ENCODE measurements at places on chromosomes 5 and 9.

DNA sequence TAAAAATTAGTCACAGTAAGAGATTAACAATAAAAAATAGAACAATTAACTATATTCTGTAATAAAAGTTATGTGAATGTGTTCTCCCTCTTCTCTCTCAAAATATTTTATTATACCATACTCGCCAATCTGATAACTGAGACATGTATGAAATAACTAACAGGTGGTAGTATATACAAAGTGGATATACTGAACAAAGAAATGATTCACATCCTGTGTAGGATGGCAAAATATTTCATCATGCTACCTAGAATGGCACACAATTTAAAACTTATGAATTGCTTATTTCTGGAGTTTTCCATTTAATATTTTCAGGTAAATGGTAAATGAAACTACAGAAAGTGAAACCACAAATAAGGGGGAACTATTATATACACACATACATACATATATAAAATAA is 152.5 kb downstream of the RNF180 start:
- no peak for DNase-seq

DNA sequence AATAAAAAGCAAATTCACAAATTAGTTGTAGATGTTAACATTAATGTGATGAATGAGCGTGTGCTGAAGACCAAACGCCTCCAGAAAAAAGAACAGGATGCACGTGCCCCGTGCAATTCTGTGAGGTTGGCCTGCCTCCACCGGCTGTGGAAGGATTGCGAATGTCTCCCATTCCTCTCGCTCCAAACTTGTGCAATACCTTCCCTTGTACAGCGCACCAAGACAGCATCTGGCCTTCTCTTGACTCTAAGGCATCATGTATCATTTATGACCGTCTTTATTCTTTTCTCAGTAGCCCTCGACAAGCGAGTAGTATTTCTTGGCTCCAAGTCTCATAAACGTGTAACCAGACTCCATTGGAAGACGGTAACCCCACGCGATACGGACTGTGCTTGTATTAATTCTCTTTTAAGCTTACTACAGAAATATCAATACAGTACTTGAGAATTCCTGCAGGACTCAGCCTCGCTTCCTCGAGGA is 1.5 kb upstream of the TESK1 start:
- DNase-seq: peak; percentile 27

- no peak for DNase-seq
Measured at GRCh38 chr5:66724349-66725139, 128.4 kb downstream of the MAST4 start.

DNA sequence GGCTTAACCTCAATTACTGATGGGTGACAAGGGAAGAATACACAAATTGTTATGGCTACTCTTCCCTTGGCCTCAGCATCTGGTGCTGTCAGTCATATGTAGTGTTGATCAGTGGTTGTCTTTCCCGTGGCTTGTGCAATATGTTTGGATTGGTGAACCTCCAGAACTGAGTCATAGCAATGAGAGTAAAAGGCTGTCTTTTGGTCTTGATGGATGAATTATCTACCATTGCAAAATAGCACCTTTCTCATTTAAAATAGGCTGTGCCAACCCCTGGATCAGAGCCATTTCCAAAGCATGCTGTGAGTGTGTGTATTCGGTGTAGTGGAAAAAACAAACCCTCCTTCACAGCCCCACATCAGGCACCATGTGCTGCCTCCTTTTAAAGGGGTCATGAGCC is 14.6 kb upstream of the F2R start:
- DNase-seq: no peak

- no peak for DNase-seq
Measured at GRCh38 chr5:174750711-174751110, 26.3 kb downstream of the MSX2 start.

DNA sequence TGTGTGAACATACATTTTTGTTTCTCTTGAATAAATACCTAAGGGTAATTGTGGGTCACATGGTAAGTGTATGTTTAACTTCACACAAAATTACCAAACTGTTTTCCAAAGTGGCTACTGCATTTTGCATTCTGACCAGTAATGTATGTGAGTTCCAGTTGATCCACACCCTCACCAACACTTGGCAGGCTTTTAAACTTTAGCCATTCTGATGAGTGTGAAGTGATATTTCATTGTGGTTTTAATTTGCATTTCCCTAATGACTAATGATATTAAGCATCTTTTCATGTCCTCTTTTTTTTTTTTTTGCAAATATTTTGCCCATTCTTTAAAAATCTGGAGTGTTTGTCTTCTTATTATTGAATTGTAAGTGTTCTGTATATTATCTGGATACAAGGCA is 53.5 kb upstream of the MAST4 start:
- no peak for DNase-seq

GRCh38 chr5:159345336-159345735 is 15.0 kb upstream of the IL12B start:
- DNase-seq: no peak

- no peak for DNase-seq
Measured at GRCh38 chr5:81516091-81516490, 122.2 kb upstream of the ACOT12 start.

- no peak for DNase-seq
Measured at GRCh38 chr9:80218328-80218727, 646.6 kb downstream of the TLE4 start.

DNA sequence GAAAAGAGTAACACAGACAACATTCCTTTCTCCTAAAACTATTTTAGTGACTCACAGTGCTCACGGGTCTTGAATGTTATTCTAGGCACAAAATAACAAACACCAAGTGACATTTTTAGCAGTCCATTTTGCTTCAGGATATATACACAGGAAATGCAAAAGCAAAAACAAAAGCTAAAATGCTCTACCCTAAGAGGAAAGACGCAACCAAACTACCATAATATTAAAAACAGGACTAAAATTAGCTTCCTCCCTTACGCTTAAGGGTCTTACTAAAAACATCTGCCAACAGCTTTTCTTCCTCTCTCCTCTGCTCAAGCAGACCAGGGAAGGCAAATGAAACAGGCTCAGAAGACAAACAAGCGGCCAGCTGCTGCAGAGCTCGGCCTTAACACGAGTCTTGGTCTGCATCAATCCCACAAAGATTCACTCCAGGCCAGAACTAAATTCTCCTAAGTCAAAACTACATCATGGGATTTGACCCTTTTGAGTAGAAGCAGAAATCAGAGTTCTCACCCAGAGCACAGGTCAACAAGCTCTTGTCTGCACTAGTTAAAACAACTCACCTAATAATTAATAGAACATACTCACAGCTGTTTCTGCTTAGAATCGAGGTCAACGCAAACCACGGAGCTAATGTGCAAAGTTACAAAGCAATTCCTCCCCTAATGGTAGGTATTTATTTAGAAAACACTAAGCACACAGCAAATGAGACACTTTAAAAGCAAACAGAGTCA is 62.3 kb downstream of the RAPGEF1 start:
- DNase-seq: no peak

DNA sequence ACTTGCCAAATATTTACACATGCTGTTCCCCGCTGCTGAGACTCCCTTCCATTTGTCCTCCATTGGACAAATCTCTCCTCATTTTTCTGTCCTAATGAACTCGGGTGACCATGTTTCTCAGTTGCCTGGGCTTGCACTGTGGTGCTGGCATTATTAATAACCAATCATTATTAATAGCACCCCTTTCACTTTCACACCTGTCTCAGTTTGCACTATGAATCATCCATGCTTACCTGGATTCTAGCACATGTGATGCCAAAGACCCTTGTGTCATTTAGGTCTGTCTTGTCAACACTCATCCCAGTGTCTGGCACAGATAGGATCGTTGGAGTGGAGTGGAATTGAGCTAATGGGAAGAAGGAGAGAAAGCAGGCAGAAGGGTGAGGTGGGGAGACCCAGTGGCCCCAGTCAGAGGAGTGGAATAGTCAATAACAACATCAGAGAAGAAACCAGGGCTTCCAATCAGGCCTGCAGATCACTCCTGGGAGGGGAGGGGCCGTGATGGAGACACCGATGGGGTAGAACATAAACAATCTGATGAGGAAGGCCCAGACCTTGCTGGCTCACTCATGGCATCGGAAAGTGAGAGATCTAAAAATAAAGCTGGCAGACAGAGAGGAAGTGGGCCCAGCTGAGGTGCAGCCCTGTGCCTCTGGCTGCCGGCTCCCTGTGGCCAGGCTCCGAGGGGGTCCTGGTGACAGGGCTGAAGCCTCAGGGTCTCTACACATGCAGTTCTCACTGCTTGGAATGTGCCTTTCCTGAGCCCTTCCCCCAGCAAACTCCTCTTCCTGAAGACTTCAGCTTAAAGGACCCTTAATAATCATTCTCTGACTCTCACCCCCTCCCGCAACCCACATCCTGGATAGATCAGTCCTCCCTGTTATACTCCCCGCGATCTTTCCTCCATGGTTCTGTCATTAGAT is 33.5 kb upstream of the CRB2 start:
- peak; percentile 42 for DNase-seq

DNA sequence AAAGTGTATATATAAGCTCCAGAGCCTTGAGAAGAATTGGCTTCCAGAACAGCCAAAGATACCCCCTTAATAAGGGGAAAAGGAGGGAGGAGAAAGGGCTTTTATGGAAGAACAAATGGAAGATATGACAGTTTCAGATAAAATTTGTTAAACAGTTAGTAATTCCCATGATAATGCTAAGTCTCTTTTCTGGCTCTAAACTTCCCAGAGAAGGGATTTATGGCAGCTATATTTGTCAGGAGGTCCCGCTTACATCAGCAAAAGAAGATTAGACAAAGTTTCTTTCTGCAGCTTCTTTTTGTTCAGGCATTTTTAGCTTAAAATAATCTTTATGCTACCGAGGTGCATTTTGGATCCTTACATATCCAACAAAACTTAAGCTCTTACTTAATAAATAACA is 14.3 kb upstream of the SLC36A3 start:
- DNase-seq: no peak

GRCh38 chr9:95307538-95307937 is 10.0 kb downstream of the FANCC start:
- no peak for DNase-seq

DNA sequence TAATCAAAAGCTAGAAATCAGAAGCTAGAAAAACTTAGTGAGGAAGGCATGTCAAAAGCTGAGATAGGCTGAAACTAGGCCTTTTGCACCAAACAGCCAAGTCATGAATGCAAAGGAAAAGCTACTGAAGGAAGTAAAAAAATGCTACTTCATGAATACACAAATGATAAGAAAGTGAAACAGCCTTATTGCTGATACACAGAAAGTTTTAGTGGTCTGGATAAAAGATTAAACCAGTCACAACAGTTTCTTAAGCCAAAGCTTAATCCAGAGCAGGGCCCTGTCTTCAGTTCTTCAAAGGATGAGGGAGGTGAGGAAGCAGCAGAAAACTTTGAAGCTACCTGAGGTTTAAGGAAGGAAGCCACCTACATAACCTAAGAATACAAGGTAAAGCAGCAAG is 102.5 kb upstream of the SH3GL2 start:
- DNase-seq: no peak

DNA sequence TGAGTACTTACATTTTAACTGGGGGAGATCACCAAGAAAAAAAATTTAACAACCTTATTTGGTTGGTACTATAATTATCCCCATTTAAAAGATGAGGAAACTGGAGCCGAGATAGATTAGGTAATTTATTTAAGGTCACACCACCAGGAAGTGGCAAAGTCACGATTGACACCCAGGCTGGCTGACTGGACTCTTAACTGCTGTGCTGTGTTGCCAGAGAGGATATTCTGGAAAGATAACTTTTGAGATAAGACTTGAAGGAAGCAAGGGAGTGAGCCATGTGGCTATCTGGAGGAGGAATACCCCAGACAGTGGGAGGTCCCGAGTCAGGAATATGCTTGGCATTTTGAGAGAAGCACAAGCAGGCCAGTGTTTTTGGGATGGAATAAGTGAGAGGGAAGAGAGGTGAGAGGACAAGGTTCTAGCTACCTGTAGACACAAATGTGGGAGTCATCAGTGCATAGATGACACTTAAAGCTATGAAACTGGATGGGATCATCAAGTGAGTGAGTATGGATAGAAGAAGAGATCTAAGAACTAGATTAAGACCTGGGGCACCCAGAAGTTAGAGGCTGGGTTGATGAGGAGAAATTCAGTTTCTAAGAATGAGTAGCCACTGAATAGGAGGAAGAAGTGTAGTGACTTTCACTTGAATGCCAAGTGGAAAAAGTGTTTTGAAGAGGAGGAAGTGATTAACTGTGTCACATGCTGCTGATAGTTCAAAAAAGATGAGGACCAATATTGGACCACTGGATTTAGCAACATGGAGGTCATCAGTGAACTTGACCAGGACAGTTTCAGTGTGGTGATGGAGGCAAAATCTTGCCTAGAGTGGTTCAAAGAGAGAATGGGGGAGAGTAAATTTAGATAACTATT is 25.6 kb downstream of the PDE8B start:
- DNase-seq: no peak

- peak; percentile 17 for DNase-seq
Measured at GRCh38 chr9:133955821-133956411, 36.2 kb downstream of the VAV2 start.

DNA sequence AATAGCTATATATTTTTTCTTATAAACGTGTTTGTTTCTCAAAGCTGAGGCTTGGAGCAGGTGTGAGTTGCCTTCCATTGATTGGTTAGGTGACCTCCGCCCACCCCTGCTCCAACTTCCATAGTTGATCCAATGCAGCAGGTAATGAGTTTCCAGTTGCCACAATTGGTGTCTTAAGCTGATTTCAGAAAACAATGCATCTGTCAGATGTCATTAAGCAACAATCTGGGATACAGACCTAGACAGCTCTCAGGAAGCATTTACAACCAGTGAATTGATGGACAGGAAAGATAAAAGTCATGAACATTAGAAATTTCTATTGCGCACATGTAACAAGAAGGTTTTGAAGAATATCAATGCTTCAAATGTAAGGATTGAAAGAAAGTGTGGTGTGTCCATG is 510.5 kb downstream of the SEMA5A start:
- DNase-seq: no peak

GRCh38 chr5:132313366-132313765 is 19.2 kb downstream of the SLC22A4 start:
- DNase-seq: no peak

DNA sequence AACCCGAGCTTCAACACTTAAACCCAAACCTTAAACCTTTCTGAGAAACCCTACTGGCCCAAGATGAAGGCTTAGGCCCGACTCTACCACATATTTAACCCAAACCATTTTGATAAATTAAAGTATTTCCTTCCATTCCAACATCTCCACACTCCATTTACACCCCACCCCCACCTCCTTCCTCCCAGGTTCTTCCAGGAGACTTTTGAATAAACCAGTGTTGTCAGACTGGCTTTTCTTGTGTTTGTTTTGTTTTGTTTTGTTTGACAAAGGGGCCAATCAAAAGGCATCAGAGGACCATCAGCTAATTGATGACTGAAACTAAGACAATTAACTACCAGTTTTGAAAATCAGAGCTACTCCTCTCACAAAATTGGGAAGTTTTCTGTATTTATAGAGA is 4.6 kb upstream of the ZNF608 start:
- DNase-seq: no peak

GRCh38 chr9:116499986-116500871 is 186.9 kb upstream of the TRIM32 start:
- DNase-seq: no peak

- DNase-seq: no peak
Measured at GRCh38 chr9:137374131-137374845, 48.7 kb downstream of the EXD3 start.
